ENCODE measurements at places on chromosomes 1 and 21. TPM values are rescaled to one million over a fixed set of nuclear protein-coding genes. Genes with fewer than 3 reads are reported as not detected.

Gene NBPF6
- total RNA-seq, result not detected

Gene EXTL1
- not detected for total RNA-seq

Gene OPTC
- total RNA-seq, result not detected

Gene LMX1A
- total RNA-seq, result not detected

Gene MMEL1
- total RNA-seq, result 0.26 TPM

Gene TRIM46
- total RNA-seq, result 2.0 TPM

Gene SV2A
- total RNA-seq, result 0.15 TPM

Gene CSF3R
- not detected for total RNA-seq

Gene SRGAP2
- total RNA-seq, result 30.9 TPM

Gene SLAMF8
- total RNA-seq, result 0.16 TPM

Gene NUP210L
- total RNA-seq, result not detected

Gene ZNF695
- total RNA-seq, result 2.5 TPM

Gene PLPPR4
- total RNA-seq, result not detected

Gene DISP3
- 0.48 TPM for total RNA-seq

Gene DCST1
- 0.05 TPM for total RNA-seq

Gene OR2T2
- not detected for total RNA-seq

Gene TSPEAR
- total RNA-seq, result not detected

Gene TRPM2
- 8.3 TPM for total RNA-seq

Gene FAM110D
- 0.03 TPM for total RNA-seq

Gene CFAP107
- not detected for total RNA-seq

Gene LPAR3
- total RNA-seq, result 0.20 TPM

Gene FLG2
- total RNA-seq, result not detected

Gene ATP6V0B
- 93.2 TPM for total RNA-seq

Gene KRTAP19-1
- not detected for total RNA-seq

Gene MIXL1
- total RNA-seq, result 0.09 TPM

Gene NIPAL3
- total RNA-seq, result 7.1 TPM
